ENCODE measurements at places on chromosomes 5 and 9.

GRCh38 chr5:3230254-3230653, 365.4 kb upstream of the IRX1 start:
- no peak for DNase-seq

GRCh38 chr5:53257806-53258373, 148.3 kb upstream of the MOCS2 start:
- DNase-seq = no peak

DNA sequence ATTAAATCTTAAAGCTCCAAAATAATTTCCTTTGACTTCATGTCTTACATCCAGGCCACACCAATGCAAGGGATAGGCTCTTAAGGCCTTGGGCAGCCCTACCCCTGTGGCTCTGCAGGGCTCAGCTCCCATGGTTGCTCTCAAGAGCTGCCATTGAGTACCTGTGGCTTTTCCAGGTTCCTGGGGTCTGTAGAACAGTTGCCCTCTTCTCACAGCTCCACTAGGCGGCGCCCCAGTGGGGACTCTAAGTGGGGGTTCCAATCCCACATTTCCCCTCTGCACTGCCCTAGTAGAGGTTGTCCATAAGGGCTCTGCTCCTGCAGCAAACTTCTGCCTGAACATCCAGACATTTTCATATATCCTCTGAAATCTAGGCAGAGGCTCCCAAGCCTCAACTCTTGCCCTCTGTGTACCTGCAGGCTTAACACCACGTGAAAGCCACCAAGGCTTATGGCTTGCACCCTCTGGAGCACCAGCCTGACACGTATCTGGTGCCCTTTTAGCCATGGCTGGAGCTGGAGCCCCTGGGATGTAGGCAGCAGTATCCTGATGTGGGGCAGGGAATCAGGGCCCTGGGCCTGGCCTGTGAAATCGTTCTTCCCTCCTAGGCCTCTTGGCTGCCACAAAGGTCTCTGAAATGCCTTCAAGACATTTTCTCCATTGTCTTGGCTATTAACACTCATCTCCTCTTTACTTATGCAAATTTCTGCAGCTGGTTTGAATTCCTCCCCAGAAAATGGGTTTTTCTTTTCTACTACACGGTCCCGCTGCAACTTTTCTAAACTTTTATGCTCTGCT, 185.1 kb downstream of the SMARCA2 start:
- no peak for DNase-seq

DNA sequence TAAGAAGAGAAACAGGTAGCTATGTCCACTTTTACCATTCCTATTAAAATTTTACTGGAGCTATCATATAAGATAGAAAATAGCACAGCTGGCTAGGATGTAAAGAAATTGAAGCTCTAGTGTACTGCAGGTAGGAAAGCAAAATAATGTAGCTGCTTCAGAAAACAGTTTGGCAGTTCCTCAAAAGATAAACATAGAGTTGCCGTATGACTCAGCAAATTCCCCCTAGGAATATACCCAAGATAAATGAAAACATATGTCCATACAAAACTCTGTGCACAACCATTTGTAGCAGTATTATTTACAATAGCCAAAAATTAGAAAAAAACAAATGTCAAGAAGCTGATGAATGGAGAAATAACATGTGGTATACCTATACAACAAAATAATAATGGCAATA, 64.6 kb upstream of the SHISAL2B start:
- DNase-seq = no peak

- DNase-seq = no peak
These were observed 85.0 kb downstream of the SEMA4D start for GRCh38 chr9:89412951-89413350.

DNA sequence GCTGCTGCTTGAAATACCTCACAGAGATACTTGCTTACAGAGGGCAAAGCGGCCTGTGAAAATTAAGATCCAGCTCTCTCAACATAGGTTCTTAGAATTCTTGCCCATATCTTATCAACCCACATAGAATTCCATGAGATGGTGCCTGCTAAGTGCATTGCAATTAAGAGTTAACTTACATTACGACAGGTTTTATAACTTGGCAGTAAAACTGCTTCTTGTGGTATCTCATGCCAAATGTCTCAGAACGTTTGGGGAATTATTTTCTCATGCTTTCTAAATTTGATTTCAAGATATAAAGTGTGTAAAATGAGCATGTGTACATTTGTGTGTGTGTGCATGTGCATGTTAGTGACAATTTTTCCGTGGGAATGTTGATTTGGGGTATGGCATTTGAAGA, 261.2 kb downstream of the SAXO1 start:
- no peak for DNase-seq

DNA sequence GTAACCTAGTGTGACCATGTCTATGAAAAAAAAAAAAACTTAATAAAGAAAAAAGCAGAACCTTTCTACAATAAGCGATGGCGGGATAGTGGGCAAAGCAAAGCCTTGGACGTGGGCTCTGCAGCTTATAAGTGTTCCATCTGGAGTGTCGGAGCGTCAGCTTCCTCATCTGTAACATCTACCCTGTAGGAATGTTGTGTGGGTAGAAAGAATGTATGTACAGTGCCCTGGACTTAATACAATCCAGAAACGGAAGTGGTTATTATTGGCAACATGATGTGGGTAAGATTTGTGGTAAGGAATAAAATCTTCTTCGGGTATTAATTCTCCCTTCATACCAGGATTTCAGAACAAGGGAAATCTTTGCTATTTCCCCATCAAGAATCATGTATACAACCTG, 66.5 kb downstream of the SEMA5A start:
- no peak for DNase-seq

DNA sequence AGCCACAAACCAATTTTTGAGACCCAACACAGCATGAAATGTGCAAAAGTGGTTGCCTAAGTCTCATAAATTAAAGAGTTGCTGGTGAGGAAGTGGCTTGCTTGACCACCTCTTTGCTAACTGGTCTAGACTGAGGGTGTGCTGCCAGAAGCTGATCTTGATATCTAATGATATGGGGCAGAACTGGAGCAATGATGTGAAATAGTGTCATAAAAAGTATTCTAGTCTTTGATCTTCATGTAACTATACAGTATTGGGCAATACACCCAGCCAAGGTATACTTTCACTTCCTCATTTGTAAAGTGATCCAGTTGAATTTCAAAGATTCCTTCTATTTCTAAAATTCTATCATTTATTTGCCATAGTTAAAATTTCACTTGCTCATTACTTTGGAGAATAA, 5.9 kb upstream of the YTHDC2 start:
- DNase-seq = no peak

- DNase-seq = no peak
These were observed 26.8 kb downstream of the FREM1 start for GRCh38 chr9:14883310-14883944.

GRCh38 chr5:5183933-5184332, 43.8 kb downstream of the ADAMTS16 start:
- no peak for DNase-seq

DNA sequence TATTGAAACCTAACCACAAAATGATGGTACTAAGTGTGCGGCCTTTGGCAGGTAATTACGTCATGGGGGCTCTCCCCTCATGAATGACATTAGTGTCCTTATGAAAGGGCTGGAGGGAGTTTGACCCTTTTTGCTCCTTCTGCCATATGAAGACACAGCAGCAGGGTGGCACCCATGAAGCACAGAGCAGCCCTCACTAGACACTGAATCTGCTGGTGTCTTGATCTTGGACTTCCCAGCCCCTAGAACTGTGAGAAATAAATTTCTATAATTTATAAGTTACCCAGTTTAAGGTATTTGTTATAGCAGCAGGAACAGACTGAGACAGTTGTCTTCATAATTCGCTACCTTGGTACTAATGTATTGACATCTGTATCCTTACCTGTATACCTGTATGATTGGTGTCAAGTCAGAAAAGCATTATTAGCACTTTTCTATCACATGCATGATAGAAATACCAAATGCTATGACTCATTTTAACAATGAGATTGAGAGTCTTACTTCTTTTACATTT, 80.4 kb downstream of the GCNT4 start:
- no peak for DNase-seq

GRCh38 chr5:67002832-67003684, 193.5 kb downstream of the CD180 start:
- DNase-seq = no peak

GRCh38 chr5:127440831-127441230, 76.6 kb upstream of the PRRC1 start:
- no peak for DNase-seq

GRCh38 chr9:130142641-130143040, 29.6 kb upstream of the NCS1 start:
- DNase-seq = no peak

DNA sequence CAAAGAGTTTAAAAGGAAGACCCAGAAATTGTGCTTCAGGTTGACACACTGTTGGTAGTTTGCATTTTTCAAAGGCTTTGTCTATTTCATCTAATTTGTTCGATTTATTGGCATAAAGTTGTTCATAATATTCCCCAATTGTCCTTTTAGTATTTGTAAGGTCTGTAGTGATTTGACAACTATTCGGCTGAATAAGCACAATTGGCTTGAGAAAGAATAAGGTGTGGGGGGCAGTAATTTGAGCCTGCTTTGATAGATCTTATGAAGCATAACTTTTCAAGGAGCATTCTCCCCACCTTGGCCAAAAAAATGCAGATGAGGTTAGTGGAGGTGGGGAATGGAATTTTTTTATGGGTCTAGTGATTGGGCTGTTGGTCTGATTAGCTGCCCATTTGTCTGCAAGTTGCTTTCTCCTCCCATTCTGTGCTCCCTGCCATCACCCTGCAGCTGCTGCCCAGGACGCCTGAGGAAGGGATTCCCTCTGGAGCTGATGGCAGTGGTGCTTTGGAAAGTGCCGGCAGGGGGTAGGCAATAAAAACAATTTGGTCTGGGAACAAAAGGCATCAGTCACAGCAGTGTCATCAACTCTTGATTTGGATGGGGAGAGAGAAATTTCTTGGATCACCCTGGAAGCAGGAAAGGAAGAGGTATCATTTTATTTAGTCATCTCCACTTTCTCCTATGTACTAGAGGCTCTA, 26.6 kb downstream of the WNT8A start:
- no peak for DNase-seq

DNA sequence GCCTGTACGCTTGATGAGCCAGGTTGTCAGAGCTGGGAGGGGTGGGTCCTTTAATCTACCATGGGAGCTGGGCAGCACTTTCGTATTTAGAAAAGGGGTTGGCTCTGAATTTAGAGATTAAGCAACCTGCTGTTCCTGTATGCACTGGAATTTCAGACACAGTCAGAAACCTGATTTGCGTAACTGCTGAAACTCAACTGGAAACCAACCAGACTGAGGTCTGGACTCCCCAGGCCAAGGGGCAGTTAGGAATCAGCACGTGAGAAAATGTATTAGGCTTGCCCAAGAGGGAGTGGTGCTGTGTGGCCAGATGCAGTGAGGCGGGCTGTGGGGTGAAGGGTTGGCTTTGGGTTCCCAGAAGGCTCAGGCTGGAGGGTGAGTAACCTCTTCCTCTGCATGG, 235.0 kb downstream of the GOLPH3 start:
- DNase-seq = no peak

DNA sequence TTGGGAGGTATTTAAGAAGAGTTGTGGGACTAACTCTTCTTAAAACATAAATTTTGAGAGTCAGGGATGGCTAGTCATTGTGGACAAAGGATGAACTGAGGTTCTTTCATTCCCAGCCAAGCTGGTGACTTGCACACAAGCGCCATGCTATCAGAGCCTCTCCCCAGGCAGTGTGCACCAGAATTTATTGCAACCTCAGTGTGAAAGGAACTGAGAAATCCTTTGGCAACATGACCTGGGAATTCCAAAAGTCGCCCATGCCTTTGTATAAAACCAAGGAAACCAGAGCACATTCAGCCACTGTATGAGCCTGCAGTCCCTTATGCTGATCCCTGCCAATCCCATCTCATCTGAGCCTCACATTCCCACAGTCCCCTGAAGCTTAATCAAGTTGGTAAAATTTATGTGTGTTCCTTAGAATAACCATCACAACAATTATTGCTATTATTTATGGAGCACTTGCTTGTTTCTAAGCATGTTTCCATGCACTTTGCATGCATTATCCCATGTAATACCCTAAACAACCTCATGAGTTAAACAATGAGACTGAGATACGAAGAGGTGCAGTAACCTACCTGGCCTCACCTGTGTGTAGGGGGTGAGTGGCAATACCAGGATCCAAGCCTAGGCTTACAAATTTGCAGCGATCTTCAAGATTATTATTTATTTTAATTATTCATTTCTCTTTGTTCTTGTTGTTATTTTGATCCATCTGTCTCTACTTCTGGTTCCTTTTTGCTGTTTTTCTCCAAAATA, 116.4 kb downstream of the NTRK2 start:
- DNase-seq = no peak

GRCh38 chr5:1794901-1795290, 4.7 kb downstream of the MRPL36 start:
- DNase-seq = no peak

- no peak for DNase-seq
These were observed 847.3 kb downstream of the MAT2B start for GRCh38 chr5:164352695-164353094.

DNA sequence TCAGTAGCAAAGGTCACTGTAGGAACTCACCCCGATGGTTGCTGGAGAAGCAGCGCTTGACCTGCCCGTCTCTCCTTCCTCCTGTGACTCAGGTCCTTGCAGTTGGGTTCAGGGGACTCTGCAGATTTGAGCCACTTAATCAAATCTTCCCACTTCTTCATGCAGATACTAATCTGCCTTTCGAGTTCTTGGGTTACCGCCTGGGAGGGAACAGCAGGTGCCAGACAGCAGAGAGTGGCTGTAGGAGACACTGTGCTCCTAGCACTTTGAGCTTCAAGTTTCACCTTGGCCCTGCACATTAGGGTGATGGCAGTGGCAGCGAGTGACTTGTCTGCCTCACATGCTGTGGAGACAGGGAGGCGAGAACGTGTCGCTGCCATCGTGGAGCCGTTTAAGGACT, 478.3 kb downstream of the PSAT1 start:
- no peak for DNase-seq

DNA sequence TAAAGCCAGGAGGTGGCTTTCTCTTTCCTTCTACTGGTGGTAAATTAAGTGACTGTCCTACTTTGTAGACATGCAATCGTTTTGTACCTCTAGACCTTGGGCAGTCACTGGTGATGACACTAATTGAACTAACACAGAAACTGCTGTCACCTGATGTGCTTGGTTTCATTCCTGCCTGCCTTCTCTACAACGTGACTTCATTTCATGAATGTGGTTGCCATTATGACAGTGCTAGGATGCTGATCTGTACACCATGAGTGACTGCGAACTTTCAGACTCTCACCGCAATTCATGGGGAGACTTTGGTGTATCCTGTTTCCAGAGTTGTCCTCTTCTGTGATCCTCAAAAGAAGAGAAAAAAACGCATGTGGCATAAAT, 47.5 kb downstream of the UBE2QL1 start:
- DNase-seq = no peak

GRCh38 chr5:82100303-82101077, 128.7 kb downstream of the ATG10 start:
- no peak for DNase-seq

GRCh38 chr5:178426326-178427130, 163.7 kb downstream of the COL23A1 start:
- no peak for DNase-seq

GRCh38 chr5:60687927-60688720, 11.8 kb downstream of the DEPDC1B start:
- no peak for DNase-seq

GRCh38 chr9:4489919-4490704, at the start of gene SLC1A1:
SLC1A1 (plus strand) TSS chr9:4490468; CDS start chr9:4490680, 212 bp downstream.
- no peak for DNase-seq

- DNase-seq = no peak
These were observed 319.1 kb downstream of the NTRK2 start for GRCh38 chr9:84988621-84989020.

GRCh38 chr5:15587916-15588315, 87.9 kb downstream of the FBXL7 start:
- no peak for DNase-seq

GRCh38 chr5:39639618-39640089, 214.9 kb upstream of the DAB2 start:
- no peak for DNase-seq
